ENCODE measurements at places on chromosomes 13 and 19.
A peak's percentile ranks its signal among the peaks of the same experiment; 100 is the strongest.

DNA sequence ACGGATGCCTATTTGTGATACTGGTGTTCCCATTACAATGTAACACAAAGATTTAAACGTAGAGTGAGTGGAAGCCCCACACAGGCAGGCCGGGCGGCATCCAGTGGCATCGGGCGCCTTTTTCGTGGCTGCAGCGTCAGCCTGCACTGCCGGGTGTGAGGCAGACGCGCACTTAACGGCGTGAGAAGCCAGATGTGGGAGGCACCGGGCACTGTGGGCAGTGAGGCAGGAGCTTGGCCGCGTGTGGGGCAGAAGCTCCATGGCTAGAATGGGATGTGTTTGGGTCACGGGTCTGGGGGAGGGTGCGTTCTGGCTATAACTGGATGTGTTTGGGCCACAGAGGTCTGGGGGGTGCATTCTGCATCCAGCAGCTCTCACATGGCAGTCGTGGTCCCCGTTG, 63.1 kb upstream of the F7 start:
- DNase-seq = no peak

DNA sequence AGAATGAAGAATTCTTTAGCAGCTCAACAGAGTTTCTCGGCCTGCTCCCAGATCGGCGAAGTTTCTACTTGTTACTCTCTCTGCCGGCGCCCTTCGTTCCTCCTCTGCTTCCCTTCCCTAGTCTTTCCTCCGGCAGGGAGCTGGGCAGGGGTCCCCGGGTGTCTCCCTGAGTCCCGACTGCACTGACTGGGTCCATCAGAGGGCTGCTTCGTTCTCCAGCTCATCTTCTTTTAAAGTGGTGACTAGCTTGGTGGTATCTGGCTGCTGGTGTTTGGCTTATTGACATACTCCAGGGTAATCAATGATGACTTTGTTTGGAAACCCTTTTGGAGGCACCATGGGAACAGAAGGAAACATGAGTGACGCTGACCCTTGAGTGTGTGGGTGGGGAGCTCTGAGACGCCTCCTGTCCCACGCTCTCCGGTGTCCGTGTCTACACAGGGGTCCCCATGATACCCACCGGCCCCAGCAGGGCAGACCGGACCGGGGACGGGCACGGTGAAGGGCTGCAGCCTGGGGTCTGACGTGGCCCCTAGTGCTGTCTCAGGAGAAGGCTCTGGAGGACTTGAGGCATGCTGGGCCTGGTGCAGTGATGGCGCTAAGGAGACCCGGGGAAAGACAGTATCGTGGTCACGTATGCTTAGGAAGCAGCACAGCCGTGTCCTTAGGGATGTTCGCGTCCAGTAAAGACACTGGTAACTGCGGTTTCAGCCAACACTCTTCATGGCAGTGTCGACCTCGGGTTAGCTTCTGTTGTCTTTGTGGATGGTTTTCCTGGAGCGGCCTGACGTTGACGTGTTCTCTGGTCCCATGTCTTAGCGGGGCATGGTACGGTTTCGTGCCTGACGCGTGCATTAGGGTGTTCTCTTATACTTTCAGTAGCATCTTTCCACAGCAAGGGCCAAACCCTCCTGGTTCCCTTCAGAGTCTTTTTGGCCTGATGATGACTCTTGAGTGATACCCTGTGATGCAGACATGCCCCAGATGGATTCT, 23.8 kb downstream of the NAXD start:
- DNase-seq = no peak

DNA sequence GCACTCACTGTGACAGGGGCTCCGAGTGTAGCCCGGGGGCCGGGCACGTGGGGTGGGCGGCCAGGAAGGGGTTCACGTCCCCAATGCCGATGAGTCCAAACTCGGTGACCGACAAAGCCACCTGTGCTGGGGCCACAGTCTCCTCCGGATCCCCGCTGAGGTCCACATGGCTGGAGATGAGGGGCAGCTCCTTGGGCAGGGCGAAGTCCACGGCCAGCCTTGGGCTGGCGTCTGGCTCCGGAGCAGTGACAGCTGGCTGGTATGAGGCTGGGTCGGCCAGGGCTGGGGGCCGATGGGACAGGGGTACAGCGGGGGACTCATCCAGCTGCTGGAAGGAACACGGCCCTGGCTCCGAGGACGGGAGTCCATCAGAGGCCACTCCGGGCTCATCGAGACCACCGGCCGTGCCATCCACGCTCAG, 15.9 kb upstream of the PLPP2 start:
- no peak for DNase-seq

DNA sequence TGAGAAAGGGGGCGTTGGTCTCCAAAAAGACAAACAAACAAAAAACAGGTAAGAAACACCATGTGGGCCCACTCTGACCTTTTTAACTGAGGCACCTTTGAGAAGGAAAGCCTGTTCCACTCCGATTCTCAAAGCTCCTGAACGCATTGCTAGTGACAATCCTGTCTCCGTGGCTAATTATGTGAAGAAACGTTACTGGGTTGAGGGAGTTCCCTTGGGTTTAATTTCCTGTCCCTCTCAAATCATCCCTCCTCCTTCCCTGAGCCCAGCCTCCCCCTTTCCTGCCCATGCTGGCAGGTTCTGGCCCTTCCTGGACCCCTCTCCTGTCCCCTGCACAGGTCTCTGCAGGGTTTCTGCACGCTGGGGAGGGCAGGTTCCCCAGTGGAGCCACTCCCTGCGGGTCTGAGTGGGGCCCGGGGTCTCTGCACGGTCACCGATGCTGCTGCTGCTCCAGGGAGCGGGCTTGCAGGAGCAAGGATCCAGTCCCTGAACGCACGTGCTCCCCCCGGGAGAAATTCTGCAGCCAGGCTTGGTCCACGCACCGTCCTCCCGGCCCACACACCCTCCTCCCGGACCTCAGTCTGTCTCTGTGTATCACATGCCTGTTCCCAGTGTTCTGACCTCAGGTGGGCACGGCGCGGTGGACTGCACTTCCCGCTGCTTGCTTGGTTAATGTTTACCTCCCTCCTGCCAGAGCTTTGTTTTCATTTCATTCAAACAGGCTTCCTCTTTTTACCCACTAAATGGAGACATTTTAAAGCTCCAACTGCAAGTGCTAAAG, 76.4 kb upstream of the MCF2L start:
- no peak for DNase-seq

GRCh38 chr19:32673573-32673972, 1.4 kb downstream of the ANKRD27 start:
- no peak for DNase-seq

DNA sequence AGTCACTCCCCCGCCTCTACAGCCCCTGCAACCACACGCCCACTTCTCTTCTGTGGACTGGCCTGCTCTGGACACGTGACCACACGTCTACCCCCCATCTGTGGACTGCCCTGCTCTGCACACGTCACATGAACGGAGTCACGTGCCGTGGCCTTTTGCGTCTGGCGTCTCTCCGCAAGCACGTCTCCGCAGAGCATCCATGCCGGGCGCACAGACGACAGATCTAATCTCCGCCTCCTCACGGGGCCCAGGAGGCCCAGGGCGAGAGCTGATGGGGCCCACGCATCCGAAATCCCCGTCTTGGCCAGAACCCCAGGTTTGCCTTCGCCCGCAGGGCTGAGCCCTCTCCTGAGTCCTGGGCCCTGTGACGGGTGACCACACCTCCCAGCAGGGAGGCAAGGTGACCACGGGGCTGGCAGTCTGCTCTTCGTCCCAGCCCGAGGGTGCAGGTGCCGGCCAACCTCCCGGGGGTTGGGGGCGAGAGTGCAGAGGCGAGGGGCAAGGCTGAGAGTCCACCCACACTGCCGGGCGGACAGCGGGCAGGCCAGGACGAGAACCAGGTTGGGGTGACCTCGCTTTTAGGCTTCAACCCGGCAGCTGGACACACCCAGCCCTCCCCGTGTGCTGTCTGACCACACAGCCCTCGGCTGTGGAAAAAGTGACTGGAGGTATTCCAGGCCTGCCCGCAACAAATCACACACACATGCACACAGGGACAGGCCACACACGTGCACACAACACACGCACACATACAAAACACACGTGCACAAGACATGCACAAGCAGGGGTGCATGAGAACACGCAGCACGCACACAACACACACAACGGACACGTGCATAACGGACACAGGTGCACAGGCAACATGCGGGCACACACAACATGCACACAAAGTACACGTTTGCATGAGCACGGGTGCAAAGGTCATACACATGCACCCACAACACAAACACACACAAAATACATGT, 3.9 kb downstream of the SBNO2 start:
- DNase-seq = no peak

DNA sequence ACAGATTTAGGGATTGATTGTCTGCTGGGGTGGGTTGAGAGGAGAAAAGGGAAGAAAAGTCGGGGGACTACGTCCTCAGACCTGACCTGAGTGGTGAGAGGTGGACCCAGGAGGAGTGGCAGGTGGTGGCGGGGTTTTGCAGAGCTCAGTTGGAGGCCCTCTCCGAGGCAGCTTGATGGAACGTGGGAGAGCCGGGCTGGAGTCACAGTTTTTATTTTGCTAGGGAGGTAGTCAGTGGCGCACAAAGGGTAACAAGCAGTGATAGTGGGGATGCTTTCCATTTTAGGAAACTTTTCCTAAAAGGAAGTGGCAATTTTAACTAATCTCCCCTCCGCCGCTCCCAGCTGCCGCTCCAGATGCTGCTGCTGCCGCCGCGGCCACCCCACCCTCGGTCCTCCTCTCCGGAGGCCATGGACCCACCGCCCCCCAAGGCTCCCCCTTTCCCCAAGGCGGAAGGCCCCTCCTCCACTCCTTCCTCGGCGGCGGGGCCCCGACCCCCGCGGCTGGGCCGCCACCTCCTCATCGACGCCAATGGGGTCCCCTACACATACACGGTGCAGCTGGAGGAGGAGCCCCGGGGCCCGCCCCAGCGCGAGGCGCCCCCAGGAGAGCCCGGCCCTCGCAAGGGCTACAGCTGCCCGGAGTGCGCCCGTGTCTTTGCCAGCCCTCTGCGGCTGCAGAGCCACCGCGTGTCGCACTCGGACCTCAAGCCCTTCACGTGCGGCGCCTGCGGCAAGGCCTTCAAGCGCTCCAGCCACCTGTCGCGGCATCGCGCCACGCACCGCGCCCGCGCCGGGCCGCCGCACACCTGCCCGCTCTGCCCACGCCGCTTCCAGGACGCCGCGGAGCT, 1.1 kb upstream of the ZNF581 start:
- no peak for DNase-seq

DNA sequence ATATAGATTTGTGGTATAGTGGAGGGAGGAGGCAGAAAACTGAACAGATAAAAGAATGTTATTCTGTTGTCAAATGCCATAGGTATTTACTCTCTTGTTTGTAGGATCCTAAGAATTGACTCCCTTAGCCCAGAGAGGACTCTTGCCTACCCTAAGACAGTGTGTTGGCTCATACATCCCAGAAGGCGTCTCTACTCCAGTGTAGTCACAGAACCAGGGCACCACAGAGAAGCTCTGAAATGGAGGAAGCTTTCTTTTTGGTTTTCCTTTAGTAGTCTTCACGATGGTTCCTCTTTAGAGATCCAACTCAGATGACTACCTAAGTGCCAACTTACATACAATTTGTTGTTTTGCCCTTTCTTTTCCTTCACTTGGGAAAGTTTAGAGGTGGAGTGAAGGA, 14.0 kb downstream of the GPR183 start:
- no peak for DNase-seq

GRCh38 chr13:100662468-100663211, 12.0 kb downstream of the TMTC4 start:
- DNase-seq = no peak

- peak; percentile 46 for DNase-seq
Measured at GRCh38 chr13:30373727-30374126, 48.6 kb upstream of the UBE2L5 start.

- no peak for DNase-seq
Measured at GRCh38 chr13:89966524-89966923, 1381.0 kb upstream of the MIR17HG start.
